NCI-H187 (cell line): ENCODE measurements at places on chromosomes 3 and 15.

- no peak for DNase-seq
Observed at GRCh38 chr15:60975218-60975617, 253.9 kb downstream of the RORA start.

- peak; percentile 64 for DNase-seq
Observed at GRCh38 chr3:138469874-138470273, 35.5 kb downstream of the ESYT3 start.

GRCh38 chr3:31592764-31593163, 60.0 kb downstream of the STT3B start:
- DNase-seq, result no peak

GRCh38 chr3:124691599-124691998, 38.7 kb upstream of the UMPS start:
- no peak for DNase-seq

DNA sequence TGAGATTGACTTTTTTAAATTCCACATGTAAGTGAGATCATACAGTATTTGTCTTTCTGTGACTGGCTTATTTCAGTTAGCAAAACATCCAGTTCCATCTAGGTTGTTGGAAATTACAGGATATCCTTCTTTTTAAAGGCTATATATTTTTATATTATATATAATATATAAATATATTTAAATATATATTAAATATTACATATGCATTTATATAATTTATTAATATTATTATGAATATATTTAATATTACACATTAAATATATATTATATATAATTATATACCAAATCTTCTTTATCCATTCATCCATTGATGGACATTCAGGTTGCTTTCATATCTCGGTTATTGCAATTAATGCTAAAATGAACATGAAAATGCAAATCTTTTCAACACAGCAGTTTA, 49.9 kb downstream of the FAM227B start:
- no peak for DNase-seq

- DNase-seq, result no peak
Observed at GRCh38 chr3:56720849-56721248, 37.8 kb upstream of the TASOR start.

DNA sequence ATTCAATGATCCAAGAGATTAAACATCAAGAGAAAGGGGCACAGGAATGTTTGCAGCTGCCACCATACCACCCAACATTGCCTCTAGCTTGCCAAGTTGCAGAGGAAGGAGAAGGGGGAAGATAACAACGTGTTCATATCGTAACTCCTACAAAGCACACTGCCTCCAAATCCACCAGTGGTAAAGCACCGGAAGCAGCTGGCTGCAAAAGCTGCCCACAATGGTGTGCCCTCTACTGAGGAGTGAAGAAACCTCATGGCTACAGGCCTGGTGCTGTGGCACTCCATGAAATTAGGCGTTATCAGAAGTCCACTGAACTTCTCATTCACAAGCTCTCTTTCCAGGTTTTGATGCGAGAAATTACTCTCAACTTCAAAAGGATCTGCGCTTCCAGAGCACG, 263.9 kb upstream of the STT3B start:
- DNase-seq, result no peak

- DNase-seq, result no peak
Observed at GRCh38 chr15:56383010-56383409, 17.8 kb downstream of the TEX9 start.

DNA sequence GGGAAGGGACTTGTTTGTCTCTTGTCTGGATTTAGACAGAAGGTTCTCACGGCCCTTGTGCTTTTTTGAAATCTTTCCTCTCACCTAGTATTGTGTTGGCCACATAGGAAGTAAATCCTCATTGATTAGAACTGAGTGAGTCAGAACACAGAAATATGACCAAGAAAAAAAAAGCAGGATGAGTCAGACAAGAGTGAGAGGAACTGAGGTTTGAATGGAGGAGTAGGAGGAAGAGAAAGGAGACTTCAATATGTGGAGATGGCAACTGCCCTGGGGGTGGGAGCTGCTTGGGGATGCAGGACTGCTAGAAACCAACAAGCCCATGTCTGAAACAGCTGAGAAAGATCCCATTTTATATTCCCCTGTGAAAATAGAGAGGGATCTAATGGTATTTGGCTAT, 194.1 kb upstream of the ZBTB20 start:
- no peak for DNase-seq

- DNase-seq, result no peak
Observed at GRCh38 chr15:67035886-67036285, 29.5 kb upstream of the SMAD3 start.

- DNase-seq, result no peak
Observed at GRCh38 chr3:40016391-40016790, 207.0 kb downstream of the MYRIP start.

DNA sequence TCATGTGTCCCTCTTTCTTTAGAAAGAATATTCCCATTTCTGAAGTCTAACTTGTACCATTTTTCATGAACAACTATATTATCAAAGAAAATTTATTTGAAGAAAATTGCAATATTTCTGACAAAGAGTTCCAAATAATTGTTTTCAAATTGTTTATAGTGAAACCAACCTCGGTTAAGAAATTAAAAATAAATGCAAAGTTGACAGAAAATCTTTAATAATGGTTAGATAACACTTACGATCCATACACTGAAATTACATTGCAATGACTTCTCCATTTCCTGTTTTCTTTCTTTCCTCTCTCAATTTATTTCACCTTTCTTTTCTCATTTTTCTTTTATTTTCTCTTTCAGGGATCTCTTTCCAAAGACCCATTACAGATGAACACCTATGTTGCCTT, 125.1 kb downstream of the STAC start:
- DNase-seq, result no peak

- DNase-seq, result no peak
Observed at GRCh38 chr3:1540686-1541085, 447.9 kb downstream of the CNTN6 start.

GRCh38 chr3:13519006-13519791, 29.7 kb upstream of the FBLN2 start:
- no peak for DNase-seq

DNA sequence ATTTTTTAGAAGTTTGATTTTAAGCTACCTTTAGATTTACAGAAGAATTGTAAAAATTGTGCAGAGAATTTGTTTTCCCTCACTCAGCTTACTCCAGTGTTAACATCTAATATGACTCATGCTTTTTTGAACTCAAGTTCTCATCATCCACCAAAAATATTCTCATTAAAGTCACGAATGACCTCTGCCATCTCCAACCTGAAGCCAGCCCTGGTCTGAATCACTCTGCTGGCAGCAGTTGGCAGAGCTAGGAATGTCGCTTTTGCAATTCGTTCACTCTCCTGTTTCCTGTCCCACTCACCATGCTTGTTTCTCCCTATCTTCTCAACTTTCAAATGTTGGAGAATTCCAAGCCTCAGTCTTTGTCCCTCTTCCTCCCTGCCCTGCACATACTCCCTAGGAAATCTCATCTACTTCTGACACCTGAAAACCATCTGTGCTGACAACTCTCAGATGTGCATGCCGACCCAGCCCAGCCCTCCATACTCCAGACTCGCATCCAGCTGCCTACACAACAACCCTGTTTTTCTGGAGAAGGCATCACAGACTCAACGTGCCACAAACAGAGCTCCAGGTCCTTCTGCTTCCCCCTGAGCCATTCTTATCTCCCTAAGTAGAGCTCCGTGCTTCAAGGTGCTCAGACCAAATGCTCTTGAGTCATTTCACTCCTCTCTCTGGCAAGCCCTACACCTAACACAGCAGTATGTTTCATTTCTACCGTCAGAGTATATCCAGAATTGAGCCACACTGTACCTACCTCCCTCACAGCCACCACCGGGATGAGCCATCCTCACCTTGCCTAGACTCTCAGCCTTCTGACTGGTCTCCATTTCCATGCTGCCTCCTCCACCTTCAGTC, 24.9 kb downstream of the PRR23E start:
- DNase-seq, result no peak

DNA sequence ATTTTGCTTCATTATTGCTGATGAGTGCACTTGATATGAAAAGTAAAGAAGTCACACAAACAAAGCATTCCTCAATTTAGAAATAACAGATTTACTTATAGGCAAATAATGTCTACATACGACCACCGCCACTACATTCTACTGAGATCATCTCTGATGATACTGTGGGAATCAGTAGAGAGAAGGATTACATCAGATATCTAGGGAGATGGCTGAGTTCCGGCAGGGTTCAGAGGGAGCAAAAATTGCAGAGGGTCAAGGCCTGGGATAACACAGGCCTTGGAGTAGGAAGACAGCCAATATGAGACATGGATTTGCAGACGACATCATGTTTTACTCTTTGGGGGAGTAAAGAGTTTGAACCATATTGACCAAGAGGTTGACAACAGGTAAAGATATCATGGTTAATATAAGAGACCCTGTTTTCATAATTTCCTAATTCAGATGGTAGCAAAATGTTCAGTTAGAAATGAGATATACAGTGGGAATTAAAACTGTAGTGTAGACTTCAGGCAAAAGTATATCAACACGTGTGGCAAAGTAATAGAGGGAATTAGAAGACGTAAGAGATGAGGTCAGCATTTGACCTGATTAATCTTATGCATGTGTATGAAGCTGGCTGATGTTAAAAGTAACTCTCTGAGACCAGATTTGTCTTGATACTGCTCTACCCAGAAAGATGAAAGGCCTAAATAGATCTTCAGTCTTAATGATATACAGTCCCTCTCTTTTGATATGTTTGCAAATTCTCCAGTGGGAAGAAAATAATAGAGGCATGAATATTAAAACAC, 15.6 kb downstream of the LSAMP start:
- DNase-seq, result no peak

GRCh38 chr3:73499787-73500186, 125.0 kb downstream of the PDZRN3 start:
- no peak for DNase-seq

DNA sequence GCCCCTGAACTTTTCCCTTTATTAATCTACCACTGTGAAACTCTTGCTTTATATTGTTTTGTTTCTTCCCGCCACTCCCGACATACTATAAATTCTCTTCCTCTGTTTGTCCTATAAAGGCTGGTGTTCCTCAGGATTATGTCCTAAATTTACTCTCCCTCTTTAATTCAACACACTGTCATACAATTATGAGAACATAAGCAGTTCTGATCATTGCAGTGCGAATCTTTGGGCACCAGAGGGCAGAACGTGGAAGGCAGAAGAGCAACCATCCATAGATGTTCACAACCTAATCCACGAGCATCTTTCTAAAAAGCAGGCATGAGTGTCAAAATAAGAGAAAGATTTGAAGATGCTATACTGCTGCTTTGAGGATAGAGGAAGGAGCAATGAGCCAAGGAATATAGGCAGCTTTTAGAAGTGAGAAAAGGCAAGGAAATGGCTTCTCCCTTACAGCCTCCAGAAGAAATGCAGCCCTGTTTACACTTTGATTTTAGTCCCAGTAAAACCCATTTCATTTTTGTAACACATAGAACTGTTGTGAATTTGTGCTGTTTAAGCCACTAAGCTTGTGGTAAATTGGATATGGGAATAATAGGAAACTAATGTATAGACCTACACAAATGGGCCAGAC, 179.4 kb downstream of the GBE1 start:
- peak; percentile 0 for DNase-seq

DNA sequence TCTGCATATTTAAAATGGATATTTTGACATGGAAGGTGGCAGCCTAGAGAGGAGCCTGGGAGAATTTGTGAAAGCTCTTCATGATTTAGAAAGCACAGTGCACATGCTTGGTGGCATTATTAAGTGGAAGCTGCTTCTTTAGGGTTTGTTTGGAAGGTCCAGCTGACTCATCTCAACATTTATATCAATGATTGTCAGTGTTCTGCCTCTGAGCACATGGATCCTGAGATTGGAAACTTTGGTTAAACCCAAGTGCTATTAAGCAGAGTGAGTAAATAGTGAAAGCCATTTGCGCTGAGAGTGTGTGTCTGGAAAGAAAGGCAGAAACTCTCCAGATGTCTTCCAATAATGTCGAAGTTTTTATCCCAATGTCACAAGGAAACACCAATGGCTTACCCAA, 7.4 kb downstream of the NOX5 start:
- no peak for DNase-seq

DNA sequence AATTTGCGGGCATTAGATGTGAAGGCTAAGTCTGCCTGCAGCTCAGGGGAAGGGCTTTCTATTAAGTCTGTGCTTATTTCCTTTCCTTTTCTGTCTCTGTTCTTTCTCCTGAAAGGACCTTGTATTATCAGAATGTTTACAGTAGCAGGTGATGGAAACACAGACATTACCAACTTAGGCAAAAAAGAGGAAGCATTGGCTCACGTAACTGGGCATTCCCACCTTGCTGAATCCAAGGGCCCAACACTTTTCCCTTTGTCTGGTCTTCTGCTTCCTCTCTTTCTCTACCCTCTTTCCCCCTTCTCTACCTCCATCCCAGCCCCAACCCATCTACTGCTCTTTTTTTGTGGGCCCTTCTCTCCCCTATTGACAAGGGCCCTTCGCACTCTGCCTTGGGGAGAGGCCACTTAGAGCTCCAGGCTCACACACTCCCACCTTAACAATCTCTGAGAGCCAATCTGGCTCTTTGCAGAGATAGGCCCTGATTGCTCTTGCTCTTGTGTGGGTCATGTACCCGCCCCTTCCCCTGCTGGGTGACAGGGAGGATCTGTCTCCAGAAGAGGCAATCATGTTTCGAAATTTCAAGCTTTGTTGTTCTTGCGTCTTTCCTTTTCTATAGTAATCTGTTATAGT, 35.0 kb downstream of the ACAA1 start:
- no peak for DNase-seq

DNA sequence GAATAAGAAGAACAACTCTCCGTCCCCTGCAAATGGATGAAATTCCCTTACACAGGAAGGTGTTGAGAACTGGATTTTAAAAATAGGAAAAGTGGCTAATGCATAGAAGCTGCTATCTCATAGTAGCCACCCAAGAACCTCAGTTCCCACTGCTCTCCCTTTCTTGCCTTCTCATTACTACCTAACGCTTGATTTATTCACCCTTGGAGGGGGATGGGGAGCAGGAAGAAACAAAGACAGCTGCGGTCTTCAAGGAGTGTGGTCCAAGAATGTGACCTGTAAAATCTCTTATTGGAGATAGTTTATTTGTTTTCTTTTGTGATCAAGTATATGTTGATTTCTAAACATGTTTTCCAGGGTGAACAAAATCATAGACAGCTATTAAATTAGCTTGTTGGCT, 274.1 kb upstream of the CTNNB1 start:
- no peak for DNase-seq

DNA sequence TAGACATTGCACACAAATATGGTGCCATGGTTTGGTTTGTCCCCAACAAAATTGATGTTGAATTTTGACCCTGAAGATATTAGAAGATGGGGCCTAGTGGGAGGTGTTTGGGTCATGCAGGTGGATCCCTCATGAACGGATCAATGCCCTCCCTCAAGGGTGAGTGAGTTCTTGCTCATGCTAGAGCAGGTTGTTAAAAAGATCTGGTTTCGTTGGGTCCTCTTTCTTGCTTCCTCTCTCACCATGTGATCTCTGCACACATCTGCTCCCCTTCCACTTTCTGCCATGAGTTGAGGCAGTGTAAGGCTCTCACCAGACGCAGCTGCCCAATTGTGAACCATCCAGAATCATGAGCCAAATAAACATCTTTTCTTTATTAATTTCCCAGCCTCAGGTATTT, 87.8 kb upstream of the MDFIC2 start:
- no peak for DNase-seq

GRCh38 chr3:51099794-51100535, 285.1 kb upstream of the MANF start:
- DNase-seq, result no peak
